ENCODE measurements at places on chromosomes 4 and X. TPM values are rescaled to one million over a fixed set of nuclear protein-coding genes. Genes with fewer than 3 reads are reported as not detected.
A peak's percentile ranks its signal among the peaks of the same experiment; 100 is the strongest.

MORF4L2 gene
- total RNA-seq = 722 TPM

SSX2 gene
- total RNA-seq = not detected

- DNase-seq = no peak
Observed at GRCh38 chrX:55011294-55011693, 11.1 kb downstream of the APEX2 start.

DNA sequence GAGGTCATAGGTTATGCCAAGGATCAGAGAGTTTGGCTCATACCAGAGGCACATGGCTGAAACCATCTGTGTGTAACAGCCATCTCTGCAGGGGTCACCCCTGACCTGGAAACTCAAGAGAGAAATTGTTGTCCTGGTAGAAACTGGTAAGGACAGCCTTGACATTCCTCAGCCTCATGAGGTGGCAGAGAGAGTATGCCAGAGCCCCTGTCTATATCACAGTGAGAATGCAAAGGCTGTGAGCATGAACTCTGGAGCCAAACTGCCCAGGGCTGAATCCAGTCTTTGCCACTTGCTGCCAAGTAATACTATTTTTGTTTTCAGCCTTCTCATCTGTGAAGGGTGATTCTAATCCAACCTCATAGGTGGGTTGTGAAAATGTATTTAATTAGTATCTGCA is 37.1 kb upstream of the CCDC149 start:
- DNase-seq = no peak

DNA sequence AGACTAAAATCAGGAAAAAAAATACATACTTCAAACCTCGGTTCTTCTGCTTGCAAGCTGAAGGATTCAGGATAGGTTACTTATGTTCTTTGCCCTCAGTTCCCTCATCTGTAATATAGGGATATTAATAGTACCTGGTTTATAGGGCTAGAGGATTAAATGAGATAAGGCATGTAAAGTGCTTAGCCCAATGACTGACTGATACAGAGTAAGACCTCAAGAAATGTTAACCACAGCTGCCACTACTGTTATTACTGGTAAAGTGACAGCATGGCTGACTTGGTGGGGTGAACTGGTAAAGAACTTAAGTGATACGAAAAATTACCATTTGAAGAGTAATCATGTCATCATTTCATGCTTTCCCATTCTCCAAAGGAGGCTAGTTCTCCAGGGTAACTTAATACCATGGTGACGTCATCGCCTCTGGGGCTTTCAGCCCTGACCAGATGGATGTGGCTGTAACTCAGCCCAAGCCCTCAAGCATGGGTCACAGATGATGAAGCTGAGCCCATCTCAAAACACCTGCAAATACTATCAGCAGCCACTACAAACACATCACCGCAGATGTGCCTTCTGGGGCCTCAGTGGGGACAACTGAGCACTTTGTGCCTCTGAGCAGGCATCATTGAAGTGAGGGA is 44.5 kb upstream of the SCML1 start:
- peak; percentile 67 for DNase-seq

- DNase-seq = peak; percentile 49
Observed at GRCh38 chr4:173990126-173990868, 293.2 kb downstream of the FBXO8 start.

DNA sequence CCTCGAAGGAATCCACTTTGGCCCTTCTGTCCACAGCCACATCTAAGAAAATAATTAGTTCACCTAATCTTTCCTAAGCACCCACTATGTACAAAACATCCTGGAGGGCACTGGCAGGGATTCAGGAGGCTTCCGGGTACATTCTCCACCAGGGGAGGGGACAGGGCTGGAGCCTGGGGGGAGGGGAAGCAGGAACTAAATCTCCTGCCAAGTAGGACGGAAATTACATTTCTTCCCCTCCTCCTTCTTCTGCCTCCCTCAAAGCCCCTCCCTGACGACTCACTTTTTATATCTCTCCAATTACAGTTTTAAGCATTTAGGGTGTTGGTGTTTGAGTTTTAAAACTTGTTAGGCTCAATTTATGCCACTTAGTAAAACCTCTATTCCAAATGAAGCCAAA is 203.1 kb downstream of the BCOR start:
- no peak for DNase-seq

DNA sequence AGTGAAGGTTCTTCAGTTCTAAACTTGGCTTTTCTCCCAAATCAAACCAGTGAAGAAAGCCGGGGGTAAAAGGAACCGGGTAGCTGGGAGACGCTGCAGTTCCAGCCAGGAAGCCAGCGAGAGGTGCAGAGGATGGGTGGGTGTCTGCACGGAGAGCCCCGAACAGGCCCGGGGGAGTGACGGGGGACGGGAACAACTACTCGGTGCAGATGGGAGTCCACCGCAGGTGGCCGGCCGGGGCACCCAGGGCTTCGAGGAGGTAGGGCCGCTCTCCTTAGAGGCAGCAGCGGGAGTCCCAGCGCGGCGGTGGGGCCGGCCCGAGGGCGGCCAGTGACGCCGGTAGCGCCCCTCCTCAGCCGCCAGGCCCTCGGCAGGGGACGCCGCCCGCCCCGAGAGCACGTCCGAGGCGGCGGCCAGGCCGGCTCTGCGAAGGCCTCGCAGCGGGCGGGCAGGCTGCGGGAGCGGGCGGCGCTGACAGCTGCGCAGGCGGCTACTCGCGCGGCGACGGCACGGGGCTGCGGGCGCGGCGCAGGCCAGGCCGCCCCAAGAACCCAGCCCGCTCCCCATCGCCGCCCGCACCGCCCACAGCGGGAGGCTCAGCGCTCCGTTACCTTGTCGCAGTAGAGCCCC is 449 bp downstream of the FBXL5 start:
- peak; percentile 43 for DNase-seq

ARR3 gene
- not detected for total RNA-seq

GLRB gene
- total RNA-seq = 13.3 TPM

DNA sequence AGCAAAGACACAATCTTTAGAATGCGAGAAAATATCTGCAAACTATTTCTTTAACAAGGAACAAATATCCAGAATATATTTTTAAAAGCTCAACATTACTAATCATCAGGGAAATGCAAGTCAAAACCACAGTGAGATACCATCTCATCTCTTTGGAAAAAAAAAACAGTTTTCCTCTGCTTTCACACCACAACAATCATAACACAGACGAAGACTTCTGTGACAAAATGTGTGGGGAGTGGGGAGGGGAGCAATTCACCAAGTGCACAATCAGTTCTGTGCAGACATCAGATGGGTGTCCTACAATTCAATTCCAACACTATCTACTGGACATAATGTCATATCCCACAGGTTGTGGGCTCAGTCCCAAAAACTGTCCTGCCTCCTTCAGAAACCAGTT is 293.2 kb upstream of the SLC7A11 start:
- DNase-seq = no peak

DNA sequence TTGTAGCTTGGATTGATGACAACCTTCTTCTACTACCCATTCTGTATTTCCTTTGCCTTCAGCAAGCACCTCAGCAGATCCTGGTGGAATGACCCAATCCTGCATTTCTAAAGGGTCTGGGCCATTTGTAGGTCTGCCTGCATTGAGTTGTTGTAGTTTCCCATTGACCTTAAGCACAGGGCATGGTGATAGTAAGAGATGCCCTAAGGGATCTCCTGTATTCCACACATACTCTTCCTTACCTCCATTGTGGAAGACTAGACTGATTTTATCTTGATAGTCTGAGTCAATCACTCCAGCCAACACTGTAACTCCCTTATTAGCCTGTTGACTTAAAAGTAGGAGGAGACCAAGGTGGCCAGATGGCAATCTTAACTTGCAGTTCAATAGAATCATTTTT is 184.5 kb downstream of the GRIA2 start:
- no peak for DNase-seq

- no peak for DNase-seq
Observed at GRCh38 chr4:70739496-70740337, 18.0 kb downstream of the RUFY3 start.

GRCh38 chr4:182939680-182940079 is 22.5 kb upstream of the DCTD start:
- no peak for DNase-seq

DNA sequence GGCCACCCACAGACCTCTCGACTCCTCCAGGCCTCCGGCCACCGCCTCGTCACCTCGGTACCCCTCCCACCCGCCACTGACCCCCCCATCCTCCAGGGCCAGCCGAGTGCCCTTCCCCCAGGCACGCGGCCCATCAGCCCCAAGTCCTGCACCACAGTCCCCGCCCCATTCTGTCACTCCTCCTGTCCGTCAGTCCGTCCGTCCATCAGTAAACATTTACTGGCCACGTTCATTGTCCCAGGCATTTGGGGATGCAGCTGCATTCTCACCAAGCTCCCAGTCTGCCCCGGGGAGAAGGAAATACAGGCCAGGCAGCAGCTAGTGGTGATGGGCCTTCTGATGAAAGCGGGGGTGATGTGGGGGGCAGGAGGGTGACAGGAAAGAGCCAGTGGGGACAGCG is 35.3 kb upstream of the FGFR3 start:
- DNase-seq = no peak

CXCL3 gene
- total RNA-seq = 8.7 TPM

USP17L30 gene
- not detected for total RNA-seq

FAM47E gene
- total RNA-seq = 0.19 TPM

- DNase-seq = peak; percentile 25
Observed at GRCh38 chrX:53494436-53494835, 60.3 kb upstream of the HSD17B10 start.

DNA sequence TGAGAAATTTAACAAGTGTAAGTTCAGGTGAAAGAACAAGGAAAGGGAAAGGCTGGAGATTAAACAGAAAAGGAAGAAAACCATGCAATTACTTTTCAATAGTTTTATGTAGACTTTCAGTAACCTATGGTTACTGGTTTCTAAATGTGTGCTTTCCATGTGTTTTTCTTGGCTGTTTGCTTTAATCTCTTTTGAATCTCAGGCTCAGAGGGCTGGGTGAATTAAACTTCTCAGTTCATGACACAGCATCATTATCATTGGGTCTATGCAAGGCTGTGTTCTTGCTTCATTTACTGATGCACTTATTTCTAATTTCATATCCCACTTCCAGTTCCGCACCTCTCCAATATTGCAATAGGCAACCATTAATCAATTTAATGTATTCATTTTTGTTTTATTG is 266.5 kb upstream of the UGT8 start:
- no peak for DNase-seq

TMEM31 gene
- total RNA-seq = not detected

- DNase-seq = no peak
Observed at GRCh38 chrX:3639236-3639635, 74.2 kb downstream of the PRKX start.

IL2RG gene
- total RNA-seq = not detected

GRCh38 chr4:120855307-120856001 is 67.1 kb downstream of the PRDM5 start:
- DNase-seq = no peak

RGN gene
- total RNA-seq = not detected

DNA sequence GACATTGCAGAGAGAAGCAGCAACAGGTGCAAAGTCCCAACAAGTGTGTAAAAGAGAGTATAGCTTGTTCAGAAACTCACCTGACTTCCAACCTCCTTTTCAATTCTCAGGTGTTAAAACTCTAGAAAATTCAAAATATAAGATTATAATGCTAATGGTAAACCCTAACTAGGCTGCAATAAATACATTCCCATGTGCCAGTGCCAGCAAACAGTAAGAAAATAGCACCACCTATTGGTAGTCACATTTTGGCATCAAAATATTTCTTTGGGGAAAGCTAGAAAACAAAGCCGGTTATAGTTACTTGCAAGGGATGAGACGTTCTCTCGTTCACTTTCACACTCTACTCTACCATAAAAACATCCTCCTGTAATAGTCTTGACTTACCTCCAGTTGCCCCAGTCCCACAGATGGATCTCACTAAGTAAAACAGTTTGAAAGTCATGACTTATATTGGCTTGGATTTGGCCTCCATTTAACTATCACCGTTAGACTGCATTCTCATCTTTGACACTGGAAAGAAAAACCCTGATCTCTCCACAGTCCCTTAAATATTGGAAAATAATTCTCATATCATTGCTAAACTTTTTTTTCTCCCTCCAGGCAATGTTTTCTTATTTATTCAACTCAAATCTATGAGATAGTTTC is 9.6 kb downstream of the BMP3 start:
- DNase-seq = peak; percentile 46

ZCCHC13 gene
- not detected for total RNA-seq

DNA sequence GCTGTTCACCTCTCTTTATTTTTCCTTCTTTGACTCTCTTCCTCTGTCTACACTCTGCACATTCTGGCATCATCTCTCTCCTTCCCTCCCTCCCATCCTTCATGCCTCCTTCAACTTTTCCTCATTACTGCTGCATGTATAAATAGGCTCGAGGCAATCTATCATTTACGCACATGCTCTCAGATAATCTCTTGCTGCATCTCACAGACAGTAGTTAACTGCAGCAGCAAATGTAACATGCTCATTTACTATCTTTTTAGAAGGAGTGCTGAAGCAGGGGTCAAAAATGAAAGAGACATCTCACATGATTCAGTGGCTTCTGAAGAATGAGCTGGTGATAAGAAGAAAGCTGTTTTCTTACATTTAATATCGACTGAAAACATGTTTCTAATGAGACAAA is 127.7 kb downstream of the RASL11B start:
- DNase-seq = no peak

GRCh38 chr4:47936336-47936735 is 22.0 kb upstream of the NFXL1 start:
- no peak for DNase-seq

- peak; percentile 79 for DNase-seq
Observed at GRCh38 chr4:74503580-74503979, 58.6 kb downstream of the AREG start.

BEX5 gene
- total RNA-seq = not detected

GRCh38 chrX:136130931-136131833 is 16.2 kb upstream of the FHL1 start:
- DNase-seq = peak; percentile 91

- peak; percentile 50 for DNase-seq
Observed at GRCh38 chrX:108397627-108398391, 40.4 kb downstream of the COL4A6 start.

DNA sequence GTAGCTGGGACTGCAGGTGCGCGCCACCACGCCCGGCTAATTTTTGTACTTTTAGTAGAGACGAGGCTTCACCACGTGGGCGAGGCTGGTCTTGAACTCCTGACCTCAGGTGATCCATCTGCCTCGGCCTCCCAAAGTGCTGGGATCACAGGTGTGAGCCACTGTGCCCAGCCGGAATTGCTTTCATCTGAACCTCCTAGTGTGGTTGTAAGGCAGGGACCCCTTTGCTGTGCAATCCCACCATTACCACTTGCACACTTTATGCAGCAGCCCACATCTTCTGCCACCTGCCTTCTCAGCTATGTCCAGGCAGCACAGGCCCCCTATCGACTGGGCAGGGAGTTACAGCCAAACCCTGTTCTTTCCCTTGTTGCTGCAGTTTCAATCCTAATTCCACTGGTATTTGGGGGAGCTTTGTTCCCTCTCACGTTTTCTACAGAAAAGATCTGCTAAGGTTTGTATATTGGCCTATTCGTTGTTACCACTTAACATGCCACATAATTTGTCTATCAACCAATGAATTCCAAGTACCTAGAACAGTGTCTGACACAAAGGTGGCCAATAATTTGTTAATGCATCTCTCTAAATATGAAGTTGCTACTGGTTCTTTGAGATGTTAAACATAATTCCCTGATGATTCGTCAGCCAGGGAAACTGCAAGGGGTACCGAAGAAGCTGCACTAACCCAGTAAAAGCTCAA is 6.5 kb downstream of the RPL39 start:
- DNase-seq = no peak
